ENCODE measurements at places on chromosomes 2 and 18. TPM values are rescaled to one million over a fixed set of nuclear protein-coding genes. Genes with fewer than 3 reads are reported as not detected.

The CXXC1 gene
- total RNA-seq, result 58.9 TPM

The CRACDL gene
- total RNA-seq, result 33.6 TPM

The CHRNA1 gene
- not detected for total RNA-seq

The CDKL4 gene
- not detected for total RNA-seq

The GPR148 gene
- total RNA-seq, result not detected

The TMEM163 gene
- not detected for total RNA-seq

The TWIST2 gene
- 4.1 TPM for total RNA-seq

The PARD3B gene
- 4.1 TPM for total RNA-seq

The HRH4 gene
- not detected for total RNA-seq

DNA sequence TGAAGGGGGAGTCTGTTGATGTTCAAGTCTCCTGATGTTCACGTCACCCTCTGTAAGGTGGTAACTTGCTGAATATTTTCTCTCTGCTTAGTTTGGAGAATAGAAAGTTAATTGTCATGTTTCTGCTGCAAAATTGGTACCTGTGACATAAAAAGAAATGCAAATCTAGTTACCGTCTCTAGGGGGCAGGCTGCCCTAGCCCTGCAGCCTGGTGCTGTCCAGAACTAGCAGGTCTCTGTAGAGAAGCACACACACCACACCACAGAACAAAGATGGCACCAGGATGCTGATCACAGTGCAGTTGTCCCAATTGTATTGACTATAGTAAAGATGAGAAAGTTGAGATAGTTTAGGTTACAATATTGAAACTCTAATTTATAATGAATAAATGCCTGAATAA, 47.0 kb downstream of the SLC9A4 start:
- H3K4me1 ChIP-seq, result no peaks in the 10 kb centered on the region
- H3K27ac ChIP-seq, result no peak overlapping the region
- no peaks in the 10 kb centered on the region for H3K36me3 ChIP-seq
- no peak for DNase-seq

DNA sequence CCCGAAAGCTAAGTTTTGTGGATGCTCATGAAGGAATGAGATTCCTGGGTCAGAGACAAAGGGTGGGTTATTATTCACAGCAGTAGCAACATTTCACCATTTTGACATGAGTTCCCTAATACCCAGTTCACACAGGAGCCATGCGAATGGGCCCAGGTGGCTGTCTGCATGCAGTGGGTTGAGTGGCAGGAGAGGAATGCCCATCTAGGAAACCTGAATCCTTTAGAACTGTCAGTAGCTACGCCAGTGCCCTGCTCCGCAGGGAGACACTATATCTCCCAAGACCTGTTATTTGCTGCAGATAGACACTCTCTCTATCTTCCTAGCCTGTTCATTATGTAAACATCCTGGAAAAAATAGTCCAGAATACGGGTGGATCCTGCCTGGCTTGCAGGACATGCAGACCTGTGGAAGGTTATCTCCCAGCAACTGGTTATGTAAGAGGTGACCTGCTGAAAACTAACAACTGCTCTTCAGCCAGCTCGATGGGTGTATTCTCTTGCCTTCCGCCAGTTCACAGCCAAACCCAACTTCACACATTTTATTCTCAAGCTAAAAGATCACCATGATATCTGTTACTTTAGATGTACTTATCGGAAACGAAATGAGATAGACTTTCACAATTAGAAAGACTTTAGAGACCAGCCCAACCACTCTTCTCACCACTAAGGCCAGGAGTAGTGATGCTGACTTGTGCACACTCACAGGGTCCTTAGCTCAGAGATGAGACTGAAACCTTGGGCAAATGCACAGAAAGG, 59.1 kb downstream of the MBP start:
- H3K27me3 ChIP-seq, result no peaks in the 10 kb centered on the region
- H3K36me3 ChIP-seq, result no peaks in the 10 kb centered on the region
- DNase-seq, result no peak
- H3K27ac ChIP-seq, result no peak overlapping the region
- no peak overlapping the region for H3K4me3 ChIP-seq
- H3K4me1 ChIP-seq, result peaks cover 20% of the 10 kb centered on the region

DNA sequence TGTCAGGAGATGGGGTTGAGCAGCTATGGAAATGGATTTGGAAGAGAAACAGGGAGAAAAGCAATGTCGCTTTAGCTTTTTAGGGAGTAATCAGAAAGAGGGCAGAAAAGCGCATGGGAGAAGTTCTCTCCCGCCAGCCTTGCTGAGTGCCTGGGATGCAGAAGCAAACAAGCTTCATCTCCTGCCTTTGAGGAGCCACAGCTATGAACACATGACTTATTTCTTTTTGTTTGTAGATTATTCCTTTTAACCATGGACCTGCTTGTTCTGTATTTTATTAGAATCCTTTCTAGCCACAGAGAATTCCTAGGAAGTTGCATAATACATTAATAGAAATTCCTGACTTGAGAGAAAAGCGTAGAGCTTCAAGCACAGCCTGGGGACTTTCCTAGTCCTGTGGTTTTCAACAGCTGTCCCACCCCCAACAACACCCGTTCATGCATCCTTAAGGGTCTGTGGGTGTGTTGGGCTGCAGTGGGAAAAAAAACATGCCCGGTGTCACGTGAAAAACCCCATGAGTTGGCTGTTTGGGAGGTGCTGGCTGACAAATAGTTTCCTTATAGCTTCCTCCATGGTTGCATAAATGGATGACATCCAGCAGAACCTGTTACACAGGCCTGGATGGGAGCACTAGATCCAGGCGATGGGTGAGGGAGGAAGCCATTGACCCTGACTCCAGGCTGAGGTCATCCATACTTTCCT, 14.9 kb downstream of the SLC9A4 start:
- H3K36me3 ChIP-seq, result no peaks in the 10 kb centered on the region
- peak overlapping the region; percentile 85 for H3K27ac ChIP-seq
- no peak overlapping the region for H3K4me3 ChIP-seq
- H3K27me3 ChIP-seq, result no peaks in the 10 kb centered on the region

DNA sequence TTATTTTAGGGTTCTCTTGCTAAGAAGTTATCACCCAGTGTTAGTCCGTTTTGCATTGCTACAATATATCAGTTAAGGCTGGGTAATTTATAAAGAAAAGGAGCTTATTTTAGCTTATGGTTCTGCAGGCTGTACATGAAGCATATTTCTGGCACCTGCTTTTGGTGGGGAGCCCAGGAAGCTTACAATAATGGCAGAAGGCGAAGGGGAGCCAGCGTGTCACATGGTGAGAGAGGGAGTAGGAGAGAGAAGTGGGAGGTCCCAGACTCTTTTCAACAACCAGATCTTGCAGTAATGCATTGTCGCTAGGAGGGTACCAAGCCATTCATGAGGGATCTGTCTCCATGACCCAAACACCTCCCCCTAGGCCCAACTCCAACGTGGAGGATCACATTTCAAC, 688.8 kb upstream of the PIK3C3 start:
- no peak overlapping the region for H3K4me3 ChIP-seq
- H3K36me3 ChIP-seq, result no peaks in the 10 kb centered on the region
- H3K27me3 ChIP-seq, result no peaks in the 10 kb centered on the region
- no peak for DNase-seq

DNA sequence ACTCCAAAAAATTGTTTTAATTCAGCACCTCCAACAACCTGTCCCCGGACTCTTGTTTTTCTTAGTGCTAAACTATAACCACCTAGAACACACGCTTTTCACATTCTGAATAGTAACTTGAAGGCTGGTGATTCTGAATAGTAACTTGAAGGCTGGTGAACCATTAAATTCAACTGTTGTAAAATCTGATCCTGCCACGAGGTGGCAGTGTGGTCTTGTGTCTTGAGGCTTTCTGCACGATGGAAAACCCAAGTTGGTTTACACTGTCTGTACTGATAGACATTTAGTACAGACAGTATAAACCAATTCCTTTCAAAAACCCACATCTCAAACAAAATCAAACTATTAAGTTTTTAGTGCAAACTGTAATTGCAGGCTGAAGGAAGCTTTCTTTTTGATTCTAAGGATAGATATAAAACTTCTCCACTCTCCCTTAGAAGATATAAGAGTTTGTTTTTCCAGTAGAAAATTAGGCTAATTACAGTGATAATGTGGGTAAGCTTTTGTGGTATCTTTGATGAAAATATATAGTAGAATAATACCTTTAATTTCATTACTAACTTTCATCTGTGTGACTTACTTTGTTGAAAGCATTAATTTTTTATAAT, 57.6 kb downstream of the VAPA start:
- no peak for DNase-seq
- H3K36me3 ChIP-seq, result no peaks in the 10 kb centered on the region
- no peak overlapping the region for H3K27ac ChIP-seq

GRCh38 chr2:7999683-8000476, 682.0 kb upstream of the ID2 start:
- DNase-seq, result no peak
- H3K36me3 ChIP-seq, result no peaks in the 10 kb centered on the region
- no peak overlapping the region for H3K4me3 ChIP-seq
- H3K27me3 ChIP-seq, result no peaks in the 10 kb centered on the region
- no peak overlapping the region for H3K27ac ChIP-seq

- H3K4me1 ChIP-seq, result no peaks in the 10 kb centered on the region
- H3K27me3 ChIP-seq, result no peaks in the 10 kb centered on the region
- no peaks in the 10 kb centered on the region for H3K36me3 ChIP-seq
- no peak overlapping the region for H3K27ac ChIP-seq
Observed at GRCh38 chr2:170241756-170242155, 63.8 kb downstream of the MYO3B start.

DNA sequence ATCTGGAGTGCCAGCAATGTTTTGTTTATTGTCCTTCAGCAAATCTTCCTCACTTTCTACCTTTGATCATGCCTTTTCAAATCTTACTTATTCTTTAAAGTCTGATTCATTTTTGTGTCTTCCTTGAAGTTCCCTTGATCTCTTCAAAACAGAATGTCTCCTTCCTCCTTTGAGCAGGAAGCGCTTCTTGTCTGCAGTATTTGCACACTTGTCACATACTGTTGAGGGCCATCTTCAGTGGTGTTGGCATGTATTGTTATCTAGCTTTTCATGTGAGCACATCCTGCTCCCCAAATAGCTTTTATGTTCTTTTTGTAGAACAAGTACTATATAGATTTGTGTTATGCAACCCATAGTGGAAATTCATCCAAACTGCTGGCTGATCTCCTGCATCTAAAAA, 5.9 kb upstream of the CERS6 start:
- peaks cover 4% of the 10 kb centered on the region for H3K4me1 ChIP-seq
- DNase-seq, result no peak
- no peaks in the 10 kb centered on the region for H3K27me3 ChIP-seq
- no peak overlapping the region for H3K27ac ChIP-seq
- no peaks in the 10 kb centered on the region for H3K36me3 ChIP-seq

DNA sequence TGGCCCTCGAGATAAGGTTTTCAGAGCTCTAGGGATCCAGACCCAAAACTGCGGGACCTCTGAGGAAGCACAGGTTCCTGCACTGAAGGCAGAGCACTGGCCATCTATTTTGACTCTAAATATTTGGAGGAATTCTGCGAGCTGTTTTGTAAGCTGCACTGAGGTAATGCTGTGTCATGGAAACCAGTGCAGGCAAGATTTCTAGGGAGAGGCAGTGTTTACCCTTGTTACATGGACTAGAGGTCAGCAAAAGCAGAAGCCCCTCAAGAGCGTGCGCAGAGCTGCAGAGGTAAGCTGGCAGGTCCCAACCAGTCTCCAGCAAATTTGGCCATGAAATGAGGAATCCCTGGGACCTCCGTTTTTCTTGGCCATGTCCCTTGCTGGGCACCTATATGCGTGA, 137.3 kb downstream of the RNF152 start:
- H3K36me3 ChIP-seq, result no peaks in the 10 kb centered on the region
- no peaks in the 10 kb centered on the region for H3K4me1 ChIP-seq
- H3K4me3 ChIP-seq, result no peak overlapping the region
- no peaks in the 10 kb centered on the region for H3K27me3 ChIP-seq
- no peak overlapping the region for H3K27ac ChIP-seq

DNA sequence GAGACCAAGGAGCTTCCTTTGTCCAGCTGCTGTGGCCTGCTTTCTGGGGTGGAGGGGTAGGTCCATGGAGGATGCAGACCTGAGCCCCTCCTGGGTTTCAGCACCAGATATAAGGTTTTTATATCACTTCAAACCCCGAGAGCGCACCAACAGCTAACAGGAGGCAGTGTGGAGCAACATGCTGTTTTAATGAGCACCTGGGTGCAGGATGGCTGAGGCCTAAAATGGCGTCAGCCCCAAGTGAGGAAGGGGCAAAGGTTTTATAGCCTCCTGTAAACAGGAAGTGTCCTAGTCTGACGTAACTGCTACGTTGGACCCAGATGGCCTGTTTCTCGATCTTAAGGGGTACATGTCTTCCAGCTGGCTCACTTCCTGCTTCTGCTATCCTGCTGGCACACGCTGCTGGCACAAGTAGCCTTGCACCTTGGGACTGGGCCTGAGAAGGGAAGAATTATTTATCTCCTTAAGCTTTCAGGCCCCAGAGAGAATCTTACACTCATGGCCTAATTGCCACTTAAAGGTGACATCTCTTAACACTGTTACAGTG, 11.4 kb upstream of the REG1B start:
- DNase-seq, result no peak
- H3K27me3 ChIP-seq, result no peaks in the 10 kb centered on the region
- no peak overlapping the region for H3K4me3 ChIP-seq
- no peaks in the 10 kb centered on the region for H3K4me1 ChIP-seq

DNA sequence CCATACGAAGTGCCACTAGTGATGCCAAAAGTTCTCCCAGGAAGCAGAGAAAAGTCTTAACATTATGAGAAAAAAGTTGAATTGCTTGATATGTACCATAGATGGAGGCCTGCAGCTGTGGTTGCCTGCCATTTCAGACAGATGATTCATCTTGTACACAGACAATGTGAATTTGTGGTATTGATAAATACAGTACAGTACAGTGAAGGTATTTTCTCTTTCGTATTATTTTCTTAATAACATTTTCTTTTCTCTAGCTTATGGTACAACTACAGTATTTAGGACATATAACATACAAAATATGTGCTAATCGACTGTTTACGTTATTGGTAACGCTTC, 33.6 kb upstream of the VWC2L start:
- H3K4me3 ChIP-seq, result no peak overlapping the region
- no peak overlapping the region for H3K27ac ChIP-seq
- DNase-seq, result no peak
- H3K4me1 ChIP-seq, result peaks cover 11% of the 10 kb centered on the region

Data from esophagus squamous epithelium (tissue), 5 donors.